ENCODE measurements at places on chromosomes 1 and 21. TPM values are rescaled to one million over a fixed set of nuclear protein-coding genes. Genes with fewer than 3 reads are reported as not detected.

The CREB3L4 gene
- total RNA-seq = 13.2 TPM

The WNT3A gene
- not detected for total RNA-seq

The TDRD5 gene
- total RNA-seq = not detected

The UTS2 gene
- total RNA-seq = not detected

The KRTAP13-4 gene
- total RNA-seq = not detected

The ABCD3 gene
- total RNA-seq = 59.6 TPM

The BACE2 gene
- 151 TPM for total RNA-seq

The SLC44A3 gene
- total RNA-seq = 2.7 TPM

The VANGL2 gene
- total RNA-seq = 79.8 TPM

- DNase-seq = no peak
- H3K27me3 ChIP-seq = peaks cover 1% of the 10 kb centered on the region
- no peak overlapping the region for H3K27ac ChIP-seq
- H3K4me1 ChIP-seq = peaks cover 13% of the 10 kb centered on the region
- peaks cover 12% of the 10 kb centered on the region for H3K36me3 ChIP-seq
- H3K4me3 ChIP-seq = no peak overlapping the region
These were observed 49.0 kb downstream of the KCNN3 start for GRCh38 chr1:154821083-154821482.

DNA sequence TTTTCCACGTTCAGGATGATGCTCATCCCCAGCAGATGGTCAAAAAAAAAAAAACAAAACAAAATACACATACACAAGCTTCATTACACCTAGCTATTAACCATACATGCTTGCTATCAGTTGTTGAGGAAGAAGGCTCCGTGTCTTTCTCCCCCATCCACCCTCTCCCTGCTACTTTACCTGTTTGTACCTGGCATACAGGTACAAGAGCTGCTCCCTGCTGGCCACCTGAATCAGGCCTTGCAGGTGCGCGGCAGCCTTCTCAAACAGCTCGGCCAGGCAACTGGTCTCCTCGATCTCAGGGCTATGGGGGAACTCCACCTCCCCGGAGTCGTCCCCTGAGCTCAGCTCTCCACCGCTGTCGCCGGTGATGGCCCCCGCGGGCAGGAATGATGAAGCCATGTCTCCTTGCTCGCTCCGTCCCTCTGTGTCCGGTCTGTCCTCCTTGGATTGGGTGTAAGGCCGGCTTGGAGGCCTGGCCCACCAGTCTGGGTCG is 464 bp downstream of the ACBD6 start:
- H3K4me1 ChIP-seq = peaks cover 25% of the 10 kb centered on the region
- peak overlapping the region; percentile 74 for H3K27ac ChIP-seq
- H3K27me3 ChIP-seq = no peaks in the 10 kb centered on the region
- H3K36me3 ChIP-seq = no peaks in the 10 kb centered on the region
- no peak for DNase-seq

DNA sequence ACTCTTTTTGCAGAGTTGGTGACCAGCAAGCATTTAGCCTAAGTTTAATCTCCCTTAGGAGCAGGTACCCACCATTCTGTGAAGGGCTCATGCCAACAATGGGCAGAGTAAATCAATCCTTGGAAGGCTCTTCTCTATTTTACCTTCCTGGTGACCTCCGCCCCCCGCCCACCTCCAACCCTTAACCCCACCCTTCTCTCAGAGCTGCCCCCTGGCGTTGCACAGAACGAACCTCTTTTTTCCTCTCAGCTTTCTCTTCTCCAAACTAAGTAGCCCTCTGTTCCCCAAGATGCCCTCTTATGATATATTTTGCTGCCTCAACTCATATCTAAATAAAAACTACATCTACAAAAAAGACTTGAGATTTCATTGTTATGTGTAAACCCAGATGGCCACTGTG is 186.8 kb downstream of the SEC16B start:
- DNase-seq = no peak
- H3K4me3 ChIP-seq = no peak overlapping the region
- no peak overlapping the region for H3K27ac ChIP-seq
- peaks cover 5% of the 10 kb centered on the region for H3K4me1 ChIP-seq
- peaks cover 3% of the 10 kb centered on the region for H3K36me3 ChIP-seq
- peaks cover 2% of the 10 kb centered on the region for H3K27me3 ChIP-seq

- H3K4me3 ChIP-seq = no peak overlapping the region
- no peaks in the 10 kb centered on the region for H3K27me3 ChIP-seq
- H3K4me1 ChIP-seq = peaks cover 25% of the 10 kb centered on the region
- DNase-seq = peak; percentile 50
- H3K27ac ChIP-seq = peak overlapping the region; percentile 77
These were observed 17.2 kb downstream of the CC2D1B start for GRCh38 chr1:52348704-52349300.

- H3K4me1 ChIP-seq = no peaks in the 10 kb centered on the region
- H3K27me3 ChIP-seq = peaks cover 6% of the 10 kb centered on the region
- no peak overlapping the region for H3K27ac ChIP-seq
- peaks cover 12% of the 10 kb centered on the region for H3K36me3 ChIP-seq
These were observed 6.1 kb downstream of the AADACL4 start for GRCh38 chr1:12649971-12650421.

DNA sequence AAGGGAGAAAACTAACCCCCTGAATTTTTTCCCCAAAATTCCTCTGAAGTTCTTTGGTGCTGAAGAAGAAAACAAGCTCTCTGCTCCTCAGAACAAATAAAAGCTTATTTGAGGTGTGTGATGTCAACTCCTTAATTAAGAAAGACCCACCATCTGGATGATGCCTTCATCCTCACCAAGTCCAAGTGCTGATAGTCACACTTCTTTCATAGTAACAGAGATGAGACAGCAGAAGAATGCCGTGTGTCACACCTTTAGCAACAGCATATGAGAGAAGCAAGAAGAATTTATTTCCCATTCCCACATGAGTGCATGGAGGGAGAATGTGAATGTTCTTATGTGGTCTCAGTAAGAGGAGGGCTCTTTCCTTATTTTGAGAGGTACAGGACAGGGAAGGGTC is 91.2 kb downstream of the TGFB2 start:
- no peaks in the 10 kb centered on the region for H3K36me3 ChIP-seq
- no peak for DNase-seq
- H3K4me1 ChIP-seq = no peaks in the 10 kb centered on the region
- H3K27ac ChIP-seq = no peak overlapping the region

- H3K4me3 ChIP-seq = no peak overlapping the region
- no peaks in the 10 kb centered on the region for H3K36me3 ChIP-seq
- H3K27ac ChIP-seq = no peak overlapping the region
- H3K27me3 ChIP-seq = peaks cover 2% of the 10 kb centered on the region
- H3K4me1 ChIP-seq = no peaks in the 10 kb centered on the region
- peak; percentile 71 for DNase-seq
These were observed 16.5 kb upstream of the AGTRAP start for GRCh38 chr1:11719313-11720032.

DNA sequence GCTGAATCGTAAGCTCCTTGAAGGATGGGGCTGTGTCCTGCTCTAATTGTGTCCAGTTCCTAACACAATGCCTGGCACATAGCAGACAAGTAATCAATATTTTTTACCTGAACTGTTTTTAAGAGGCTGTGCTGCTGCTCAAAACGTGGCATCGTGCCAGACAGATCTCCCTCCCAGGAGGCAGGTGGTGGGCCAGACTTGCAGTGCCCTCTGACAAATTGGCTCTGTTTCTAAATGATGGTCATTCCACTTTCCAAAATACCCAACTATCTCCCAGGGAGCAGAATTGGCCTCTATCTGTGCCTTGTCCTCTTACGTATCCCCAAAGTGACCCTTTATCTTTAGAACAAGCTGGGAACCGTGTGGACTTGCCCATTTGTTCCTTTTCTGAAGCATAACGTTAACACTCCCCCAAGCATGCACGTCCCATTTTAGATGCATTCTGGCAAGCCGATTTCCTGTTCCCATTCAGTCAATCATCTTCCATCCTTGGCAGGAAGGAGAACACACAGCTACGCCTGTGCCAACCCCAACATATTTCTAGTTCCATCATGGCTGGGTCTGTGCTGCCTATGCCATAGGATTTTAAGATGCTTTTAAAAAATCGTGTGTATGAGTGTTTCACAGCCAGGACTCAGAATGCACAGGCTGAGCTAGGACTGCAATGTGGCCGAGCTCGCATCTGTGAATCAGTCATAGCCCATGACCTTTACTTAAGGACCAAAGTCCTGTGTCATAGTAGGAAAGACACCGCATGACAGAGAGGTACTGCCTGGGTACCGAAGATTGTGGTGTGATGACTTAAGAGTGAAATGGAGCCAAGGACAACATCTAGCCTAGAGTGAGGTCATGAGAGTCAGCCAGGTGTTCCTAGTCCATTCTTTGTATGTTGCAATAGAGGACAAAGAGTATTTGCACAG is 408.6 kb downstream of the PRDM2 start:
- H3K4me1 ChIP-seq = no peaks in the 10 kb centered on the region
- no peak overlapping the region for H3K4me3 ChIP-seq
- no peak for DNase-seq

DNA sequence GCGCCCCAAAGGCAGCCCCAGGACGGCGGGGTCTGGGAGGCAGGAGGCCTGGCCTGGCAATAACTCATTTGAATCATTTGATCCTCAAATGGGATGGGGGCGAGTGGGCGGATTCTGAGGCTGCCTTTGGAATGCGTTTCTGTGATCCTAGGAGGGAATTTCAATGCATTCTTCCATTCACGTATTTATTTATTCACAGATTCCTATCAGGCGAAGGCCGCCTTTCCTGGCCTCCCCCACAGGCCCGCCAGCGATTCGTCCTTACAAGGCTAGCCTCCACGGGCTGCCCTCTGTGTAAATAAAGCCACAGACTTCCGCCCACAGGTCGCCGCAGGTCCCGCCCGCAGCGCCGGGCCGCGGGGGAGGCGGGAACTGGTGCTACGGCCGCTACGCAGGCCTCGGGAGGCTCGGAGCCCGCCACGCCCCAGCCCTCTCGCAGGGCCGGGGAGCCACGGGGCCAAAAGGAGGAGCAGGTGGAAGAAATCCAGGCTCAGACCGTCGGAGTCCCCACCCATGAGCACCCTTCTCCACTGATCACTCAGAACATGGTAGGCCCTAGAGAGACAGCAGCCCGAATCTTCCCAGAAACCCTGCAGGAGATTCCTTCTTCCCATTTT is 31.3 kb upstream of the JUN start:
- peak overlapping the region; percentile 84 for H3K27ac ChIP-seq
- peaks cover 3% of the 10 kb centered on the region for H3K27me3 ChIP-seq
- H3K4me1 ChIP-seq = peaks cover 22% of the 10 kb centered on the region
- DNase-seq = peak; percentile 57
- no peaks in the 10 kb centered on the region for H3K36me3 ChIP-seq

DNA sequence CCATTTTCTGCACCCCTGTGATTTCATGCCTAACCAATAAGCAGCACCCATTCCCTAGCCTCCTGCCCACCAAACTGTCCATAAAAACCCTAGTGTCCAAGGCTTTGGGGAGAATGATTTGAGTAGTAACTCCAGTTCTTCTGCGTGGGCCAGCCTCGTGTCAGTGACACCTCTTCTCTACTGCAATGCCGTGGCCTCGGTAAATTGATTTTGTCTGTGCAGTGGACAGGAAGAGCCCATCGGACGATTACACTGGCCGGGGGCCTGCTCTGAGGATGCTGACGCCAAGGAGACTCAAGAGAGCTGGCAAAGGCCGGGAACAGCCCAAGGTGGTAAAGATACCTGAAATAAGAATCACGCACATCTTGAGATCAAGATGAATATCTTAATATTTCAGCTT is 29.3 kb downstream of the RSPH1 start:
- peaks cover 5% of the 10 kb centered on the region for H3K27me3 ChIP-seq
- H3K4me1 ChIP-seq = peaks cover 34% of the 10 kb centered on the region
- no peak overlapping the region for H3K27ac ChIP-seq
- no peak for DNase-seq

DNA sequence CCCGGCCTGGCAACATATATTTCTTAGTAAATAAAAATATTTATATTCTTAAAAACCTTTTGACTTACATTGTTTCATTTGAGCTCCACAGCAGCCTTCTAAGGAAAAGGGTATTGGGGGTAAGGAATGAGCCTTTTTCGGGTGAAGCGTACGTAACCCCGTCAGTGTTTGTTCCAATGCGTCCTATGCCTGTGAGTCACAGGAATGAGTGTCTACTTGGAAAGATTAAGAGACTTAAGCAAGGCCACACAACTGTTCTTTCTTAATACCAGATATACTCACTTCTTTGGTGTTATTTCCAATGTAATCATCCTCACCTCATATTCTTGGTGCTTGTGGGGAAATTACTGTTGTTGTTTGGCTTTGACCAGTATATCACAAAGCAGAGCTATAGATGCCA is 22.7 kb downstream of the WDTC1 start:
- H3K4me1 ChIP-seq = peaks cover 4% of the 10 kb centered on the region
- H3K27me3 ChIP-seq = peaks cover 5% of the 10 kb centered on the region
- no peaks in the 10 kb centered on the region for H3K36me3 ChIP-seq
- H3K27ac ChIP-seq = no peak overlapping the region
- no peak for DNase-seq

GRCh38 chr1:200530623-200531261 is 89.8 kb downstream of the KIF14 start:
- DNase-seq = no peak
- H3K4me1 ChIP-seq = no peaks in the 10 kb centered on the region
- H3K27me3 ChIP-seq = no peaks in the 10 kb centered on the region
- H3K4me3 ChIP-seq = no peak overlapping the region

DNA sequence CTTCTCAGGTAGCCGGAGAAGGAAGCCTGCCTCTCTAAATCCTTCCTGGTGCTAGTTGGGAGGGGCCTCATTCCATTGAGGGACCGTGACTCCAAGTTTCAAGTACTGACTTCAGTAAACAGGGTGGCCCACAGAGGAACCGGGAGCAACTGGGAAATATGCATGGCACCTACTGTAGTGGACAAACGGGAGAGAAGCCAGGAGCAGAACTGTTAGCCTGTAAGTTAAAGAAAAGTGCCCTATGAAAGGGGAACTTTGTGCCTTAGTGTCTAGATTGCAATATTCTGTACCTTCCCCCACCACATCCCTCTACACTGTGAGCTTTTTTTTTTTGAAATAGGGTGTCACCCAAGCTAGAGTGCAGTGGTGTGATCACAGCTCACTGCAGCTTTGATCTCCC is 33.2 kb upstream of the KANK4 start:
- H3K4me3 ChIP-seq = no peak overlapping the region
- no peaks in the 10 kb centered on the region for H3K36me3 ChIP-seq
- peaks cover 11% of the 10 kb centered on the region for H3K27me3 ChIP-seq
- no peak for DNase-seq
- peaks cover 22% of the 10 kb centered on the region for H3K4me1 ChIP-seq

- no peak overlapping the region for H3K4me3 ChIP-seq
- H3K4me1 ChIP-seq = peaks cover 25% of the 10 kb centered on the region
- peaks cover 14% of the 10 kb centered on the region for H3K27me3 ChIP-seq
These were observed 3.8 kb downstream of the LMNA start for GRCh38 chr1:156118177-156118868.

GRCh38 chr1:185439727-185440415 is 122.8 kb upstream of the IVNS1ABP start:
- H3K27me3 ChIP-seq = peaks cover 2% of the 10 kb centered on the region
- no peak for DNase-seq
- no peaks in the 10 kb centered on the region for H3K36me3 ChIP-seq
- no peak overlapping the region for H3K27ac ChIP-seq
- H3K4me3 ChIP-seq = no peak overlapping the region

All from endothelial cell (in vitro differentiated cells).